CD4-positive, alpha-beta T cell treated with Interleukin-4 for 4 hours (primary cell): ENCODE measurements at places on chromosomes 11 and 22.

GRCh38 chr11:120842195-120842594, 181.7 kb upstream of the TBCEL start:
- DNase-seq = no peak

GRCh38 chr22:24431309-24432034, 4.1 kb downstream of the ADORA2A start:
- DNase-seq = no peak

GRCh38 chr11:83970061-83970671, 684.0 kb upstream of the CCDC90B start:
- DNase-seq = no peak

GRCh38 chr22:31948002-31948401, 3.7 kb downstream of the YWHAH start:
- no peak for DNase-seq

- DNase-seq = no peak
Observed at GRCh38 chr22:37569921-37570660, 9.8 kb downstream of the LGALS2 start.

DNA sequence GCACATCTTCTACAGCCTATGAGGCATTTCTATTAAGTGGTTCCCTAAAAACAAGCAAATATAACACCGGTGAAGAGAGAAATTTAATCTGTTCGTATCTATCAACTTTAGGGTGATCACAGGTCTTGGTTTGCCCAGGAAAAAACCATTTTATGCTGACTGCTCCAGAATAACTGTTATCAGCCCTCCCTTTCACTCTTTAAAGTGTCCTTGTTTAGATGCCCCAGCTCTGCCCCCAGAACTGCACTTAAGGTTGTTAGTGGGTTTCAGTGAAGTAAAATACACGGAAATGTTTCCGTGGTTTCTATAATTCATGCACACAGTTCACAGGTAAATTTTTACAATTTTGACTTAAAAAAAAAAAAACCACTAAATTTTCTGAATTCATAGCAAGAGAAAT, 70.0 kb downstream of the NARS2 start:
- DNase-seq = no peak

DNA sequence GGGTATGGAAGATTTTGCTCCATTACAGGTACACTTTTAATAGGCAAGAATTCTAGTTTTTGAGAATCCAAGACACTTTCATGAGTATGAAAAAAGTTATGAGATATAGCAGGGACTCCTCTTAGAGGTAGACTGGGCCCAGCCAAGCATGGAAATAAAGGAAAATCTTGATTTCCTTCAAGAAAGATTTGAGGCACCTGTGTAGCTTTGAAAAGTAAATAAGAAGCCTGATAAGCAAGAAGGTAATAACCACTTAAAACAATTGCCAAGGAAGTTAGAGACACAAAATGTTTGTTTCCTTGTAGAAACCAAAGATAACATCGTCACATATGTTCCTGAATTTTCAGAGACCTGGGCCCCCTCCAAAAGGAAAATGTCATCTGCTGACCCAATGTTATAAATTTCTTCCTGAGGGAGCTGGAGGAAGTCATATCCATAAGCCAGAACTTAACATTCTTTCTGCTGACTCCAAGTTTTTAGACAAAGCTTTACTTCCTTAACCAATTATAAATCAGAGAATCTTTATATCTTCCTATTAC, 314.5 kb upstream of the ANO3 start:
- DNase-seq = no peak

- no peak for DNase-seq
Observed at GRCh38 chr11:35798423-35798822, 135.8 kb downstream of the TRIM44 start.

DNA sequence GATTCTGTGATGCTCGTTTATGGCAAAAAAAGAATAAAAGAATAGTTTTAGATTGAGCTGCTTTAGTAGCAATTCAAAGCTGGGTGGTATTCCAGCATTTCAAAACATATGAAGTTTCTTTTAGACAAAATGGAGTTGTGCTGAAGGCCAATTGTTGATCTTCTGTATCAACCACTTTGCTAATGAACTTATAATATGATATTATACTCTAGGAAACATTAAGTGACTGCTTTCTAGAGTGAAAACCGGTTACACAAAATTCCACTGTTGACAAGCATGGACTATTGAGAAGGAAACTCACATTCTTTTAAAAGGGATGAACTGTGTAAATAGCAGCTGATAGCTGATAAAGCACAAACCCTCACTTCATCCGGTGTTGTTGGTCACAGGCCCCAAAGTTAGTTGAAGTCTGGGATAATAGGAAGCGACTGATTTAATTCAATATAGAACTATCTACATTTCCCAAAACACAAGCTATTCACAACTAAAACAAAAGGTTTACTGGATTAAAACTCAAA, 255.1 kb downstream of the CADM1 start:
- no peak for DNase-seq

DNA sequence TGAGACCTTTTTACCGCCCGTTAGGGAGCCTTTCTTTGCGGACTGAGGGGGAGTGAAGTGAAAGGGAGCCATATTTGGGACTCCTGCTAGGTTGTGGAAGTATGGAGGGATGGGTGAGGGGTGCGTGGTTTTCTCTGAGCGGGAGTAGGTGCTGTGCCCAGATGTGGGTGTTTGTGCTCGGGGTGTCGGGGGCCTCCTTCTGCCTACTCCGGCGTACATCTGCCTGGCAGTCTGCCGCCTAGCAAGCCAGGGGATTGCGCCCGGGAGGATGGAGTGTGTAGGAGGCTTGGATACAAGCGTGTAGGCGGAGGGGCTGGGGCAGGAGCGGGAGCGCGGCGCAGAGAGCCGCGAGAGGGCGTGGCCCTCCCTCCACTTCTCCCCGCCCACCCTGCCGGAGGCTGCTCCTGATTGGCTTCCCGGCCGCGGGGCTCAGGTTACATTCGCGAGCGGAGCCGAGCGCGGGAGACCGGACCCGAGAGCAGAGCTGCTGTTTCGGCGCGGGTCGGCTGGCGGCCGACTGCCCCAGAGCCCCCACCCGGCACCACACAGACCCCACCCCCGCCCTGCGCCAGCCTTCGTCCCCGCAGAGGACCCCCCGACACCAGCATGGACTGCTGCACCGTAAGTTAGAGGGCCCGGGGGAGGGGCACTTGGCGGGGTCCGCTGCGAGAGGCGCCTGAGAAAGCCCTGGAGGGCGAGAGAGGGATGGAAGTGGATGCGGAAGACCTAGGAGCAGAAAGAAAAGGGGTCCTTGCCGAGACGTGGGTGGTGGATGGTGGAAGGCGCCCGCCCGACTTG, at the start of gene NRGN:
NRGN (plus strand) TSS at position 464 of the 798 bp plus-strand sequence; CDS start at position 607, 143 bp downstream.
- DNase-seq = peak; percentile 74

GRCh38 chr22:40273319-40273718, 73.0 kb upstream of the ADSL start:
- DNase-seq = no peak

GRCh38 chr11:13256216-13256615, 21.4 kb upstream of the BMAL1 start:
- no peak for DNase-seq

DNA sequence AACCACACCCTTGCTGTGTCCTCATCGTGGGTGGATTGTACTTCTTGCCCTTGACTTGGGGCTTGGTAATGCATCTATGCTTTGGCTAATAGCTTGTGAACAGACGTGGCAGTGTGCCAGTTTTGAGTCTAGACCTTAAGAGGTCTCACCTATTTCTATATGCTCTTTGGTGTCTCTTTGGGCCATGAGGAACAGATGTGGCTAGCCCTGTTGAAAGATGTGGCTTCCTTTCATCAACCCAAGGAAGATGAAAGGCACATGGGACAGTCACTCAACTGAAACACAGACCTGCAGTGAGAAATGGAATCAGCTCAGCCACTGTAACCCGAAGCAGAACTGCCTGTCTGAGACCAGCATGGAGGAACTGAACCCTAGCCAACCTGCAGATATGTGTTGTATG, 7.9 kb upstream of the NELL1 start:
- no peak for DNase-seq

GRCh38 chr11:35794850-35795249, 132.3 kb downstream of the TRIM44 start:
- DNase-seq = no peak

DNA sequence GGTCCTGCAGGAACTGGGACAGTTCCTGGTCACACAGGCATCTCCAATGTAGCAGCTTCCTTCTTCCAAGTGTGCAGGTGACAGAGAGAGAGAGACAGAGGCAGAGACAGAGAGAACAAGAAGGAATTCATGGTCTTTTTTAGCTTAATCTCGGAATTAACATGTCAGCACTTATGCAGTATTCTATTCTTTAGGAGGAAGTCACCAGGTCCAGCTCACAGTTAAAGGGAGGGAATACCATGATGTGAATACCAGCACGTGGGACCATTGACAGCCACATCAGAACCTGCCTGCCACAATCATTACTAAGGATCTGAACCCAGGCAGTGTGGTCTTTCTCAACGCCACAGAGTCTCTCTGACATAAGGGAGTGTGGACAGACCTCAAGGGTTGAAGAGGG, 341.6 kb downstream of the MN1 start:
- DNase-seq = no peak

DNA sequence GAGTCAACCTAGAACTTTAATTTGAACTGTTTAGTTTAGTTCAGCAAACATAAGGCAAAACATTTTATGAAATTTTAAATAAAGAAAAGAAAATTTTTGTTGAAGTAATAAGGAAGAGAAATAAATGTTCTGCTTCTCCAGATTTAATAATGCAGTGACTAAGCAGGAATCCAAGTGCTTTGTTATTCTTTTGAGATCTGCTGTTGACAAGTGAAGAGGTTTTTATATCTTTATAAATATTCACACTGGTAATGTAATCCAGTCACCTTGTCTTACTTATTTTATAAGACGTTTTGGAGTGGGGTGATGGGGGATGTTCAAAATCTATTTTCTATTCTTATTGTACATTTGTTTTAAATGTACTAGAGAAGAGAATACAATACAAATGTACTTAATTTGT, 725.9 kb upstream of the CCDC179 start:
- no peak for DNase-seq

DNA sequence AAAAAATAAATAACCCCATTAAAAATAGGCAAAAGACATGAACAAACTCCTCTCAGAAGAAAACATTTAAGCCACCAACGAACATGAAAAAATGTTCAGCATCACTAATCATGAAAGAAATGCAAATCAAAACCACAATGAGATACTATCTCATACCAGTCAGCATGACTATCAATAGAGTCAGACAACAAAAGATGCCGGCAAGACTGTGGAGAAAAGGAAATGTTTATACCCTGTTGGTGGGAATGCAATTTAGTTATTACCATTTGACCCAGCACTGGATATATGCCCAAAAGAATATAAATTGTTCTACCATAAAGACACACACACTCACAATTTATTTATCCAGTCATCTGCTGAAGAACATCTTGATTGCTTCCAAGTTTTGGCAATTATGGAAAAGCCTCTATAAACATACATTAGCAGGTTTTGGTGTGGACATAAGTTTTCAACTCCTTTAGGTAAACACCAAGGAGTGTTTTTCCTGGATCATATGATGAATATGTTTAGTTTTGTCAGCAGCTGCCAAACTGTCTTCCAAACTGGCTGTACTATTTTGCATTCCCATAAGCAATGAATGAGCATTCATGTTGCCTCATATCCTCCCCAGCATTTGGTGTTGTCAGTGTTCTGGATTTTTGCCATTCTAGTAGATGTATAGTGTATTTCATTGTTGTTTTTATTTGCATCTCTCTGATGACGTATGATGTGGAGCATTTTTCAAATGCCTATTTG, 28.0 kb downstream of the OR8D1 start:
- DNase-seq = no peak

GRCh38 chr22:35538801-35539321, 1.8 kb upstream of the RASD2 start:
- DNase-seq = peak; percentile 5

DNA sequence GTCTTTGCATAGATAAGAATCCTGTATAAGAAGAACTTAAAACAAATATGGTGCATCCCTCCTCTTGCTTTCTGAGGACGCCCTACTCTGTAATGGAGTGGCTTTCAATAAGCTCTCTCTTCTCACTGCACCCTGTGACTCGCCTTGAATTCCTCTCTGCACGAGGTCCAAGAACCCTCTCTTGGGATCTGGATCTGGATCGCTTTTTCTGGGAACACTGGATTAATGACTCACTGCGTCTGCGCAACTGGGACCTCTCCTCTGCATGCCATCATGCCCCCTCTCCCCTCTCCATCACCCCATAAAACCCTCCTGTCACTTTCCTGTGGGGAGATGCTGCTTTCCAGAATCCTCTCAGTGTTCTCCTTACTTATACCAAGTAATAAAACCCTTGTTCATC, 15.1 kb upstream of the CABP2 start:
- DNase-seq = no peak

DNA sequence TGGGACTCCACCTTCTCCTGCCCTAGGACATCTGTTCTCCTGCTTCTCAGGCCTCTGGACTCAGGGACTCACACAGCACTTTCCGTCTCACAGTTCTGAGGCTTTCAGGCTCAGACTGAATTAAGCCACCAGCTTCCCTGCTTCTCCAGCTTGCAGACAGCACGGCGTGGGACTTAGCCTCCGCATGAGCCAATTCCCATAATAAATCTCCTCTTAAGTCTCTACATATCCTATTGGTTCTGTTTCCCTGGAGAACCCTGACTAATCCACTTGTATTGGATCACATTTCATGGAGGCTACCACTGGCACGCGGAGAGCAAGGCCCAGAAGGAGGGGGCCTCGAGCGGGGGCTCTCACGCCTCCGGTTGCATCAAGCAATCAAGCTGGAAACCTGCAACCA, 1313.6 kb downstream of the TBC1D22A start:
- no peak for DNase-seq

- no peak for DNase-seq
Observed at GRCh38 chr22:31083923-31084810, 3.0 kb downstream of the SMTN start.

DNA sequence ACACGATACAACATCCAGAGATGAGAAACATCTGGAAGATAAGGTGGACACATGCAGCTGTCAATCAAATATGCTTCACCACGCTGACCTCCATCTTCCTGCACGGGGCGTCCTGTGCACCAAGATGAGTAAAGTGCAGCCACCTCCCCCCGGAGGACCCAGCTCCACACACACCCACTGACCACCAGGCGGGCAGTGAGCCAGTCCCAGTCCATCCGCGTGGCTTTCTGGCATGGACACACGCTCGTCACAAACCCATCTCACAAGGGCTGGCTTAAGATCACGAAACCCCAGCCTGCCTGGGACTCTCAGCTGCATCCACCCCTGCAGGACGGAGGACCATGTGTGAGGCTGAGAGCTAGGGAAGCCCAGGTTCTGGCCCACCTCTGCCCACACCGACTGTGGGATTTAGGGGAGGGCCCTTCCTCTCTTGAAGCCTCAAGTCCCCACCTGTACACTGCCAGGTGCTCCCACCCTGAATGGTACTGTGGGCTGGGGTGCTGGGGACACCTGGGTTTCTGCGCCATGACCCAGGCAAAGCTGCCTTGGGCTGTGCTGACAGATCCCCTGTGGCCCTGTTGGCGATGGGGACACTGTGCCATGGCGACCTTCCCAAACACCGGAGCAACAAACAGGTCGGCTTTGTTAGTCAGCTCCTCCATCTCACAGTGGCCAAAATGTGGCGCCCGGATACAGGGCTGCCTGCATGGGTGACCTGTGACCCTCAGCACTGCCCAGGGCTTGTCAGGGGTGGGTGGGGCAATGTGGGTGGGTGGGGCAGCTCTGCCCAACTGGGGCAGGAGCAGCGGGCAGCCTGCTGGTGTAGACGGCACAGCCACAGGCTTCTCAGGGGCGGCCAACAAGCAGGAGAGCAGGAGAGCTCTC, 629.0 kb downstream of the TBC1D22A start:
- no peak for DNase-seq

GRCh38 chr11:121741761-121742361, 289.1 kb upstream of the SORL1-AS1 start:
- DNase-seq = no peak

GRCh38 chr11:33892906-33893594, 1.2 kb upstream of the LMO2 start:
- DNase-seq = no peak
